ENCODE measurements at places on chromosomes 7 and 10.

DNA sequence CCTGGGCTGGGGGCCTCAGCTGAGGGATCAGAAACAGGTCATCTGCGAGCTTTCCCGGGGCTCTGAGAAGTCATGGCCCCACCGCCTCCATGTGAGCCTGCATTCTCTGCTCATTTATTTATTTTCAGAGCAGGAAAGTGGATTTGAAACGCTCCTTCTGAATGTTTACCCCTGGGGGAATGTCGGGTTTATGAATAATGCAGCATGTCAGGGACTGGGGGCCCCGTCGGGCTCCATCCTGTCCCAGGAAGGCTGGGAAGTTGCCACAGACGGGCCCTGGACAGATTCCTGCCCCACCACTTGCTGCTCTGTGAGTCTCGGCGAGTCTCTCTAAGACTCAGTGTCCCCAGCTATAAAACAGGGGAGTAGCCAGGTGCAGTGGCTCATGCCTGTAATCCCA, 11.9 kb upstream of the GTF2IRD1 start:
- no peak for DNase-seq

- DNase-seq, result peak; percentile 69
Observed at GRCh38 chr7:4753598-4754432, 21.6 kb upstream of the AP5Z1 start.

- no peak for DNase-seq
Observed at GRCh38 chr7:134395604-134396003, 63.3 kb downstream of the AKR1B1 start.

- DNase-seq, result no peak
Observed at GRCh38 chr7:84248267-84248666, 53.7 kb upstream of the SEMA3A start.

- peak; percentile 23 for DNase-seq
Observed at GRCh38 chr10:6409971-6410643, 170.0 kb downstream of the PRKCQ start.

- no peak for DNase-seq
Observed at GRCh38 chr10:105128111-105128510, 487.0 kb downstream of the SORCS3 start.

DNA sequence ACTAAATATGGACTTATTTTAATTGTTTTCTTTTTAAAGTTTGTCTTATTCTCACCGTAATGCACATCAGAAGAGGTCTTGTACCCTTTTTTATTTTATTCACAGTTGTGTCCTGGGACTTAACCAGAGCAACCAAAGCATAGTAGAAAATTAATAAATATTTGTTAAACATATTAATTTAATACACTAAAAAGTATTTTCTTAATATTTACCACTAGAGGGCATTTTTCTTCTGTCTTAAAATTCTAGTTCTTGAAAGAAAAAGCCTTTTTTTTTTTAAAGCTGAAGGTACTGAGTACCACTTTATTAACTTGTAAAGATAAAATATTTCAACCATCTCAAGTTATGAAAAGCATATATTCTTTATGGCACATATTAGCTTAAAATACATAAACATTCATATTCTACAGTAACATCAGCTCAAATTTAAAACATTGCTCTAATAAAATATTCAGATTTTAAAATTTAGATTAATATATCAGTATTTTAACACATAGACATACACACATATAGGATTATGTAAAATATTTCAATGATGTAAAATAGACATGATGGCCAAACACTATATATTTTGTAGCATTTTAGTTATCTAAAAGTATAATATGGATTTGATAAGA, 260.4 kb downstream of the SEMA3A start:
- no peak for DNase-seq

GRCh38 chr10:56317603-56318002, 43.5 kb downstream of the ZWINT start:
- no peak for DNase-seq

DNA sequence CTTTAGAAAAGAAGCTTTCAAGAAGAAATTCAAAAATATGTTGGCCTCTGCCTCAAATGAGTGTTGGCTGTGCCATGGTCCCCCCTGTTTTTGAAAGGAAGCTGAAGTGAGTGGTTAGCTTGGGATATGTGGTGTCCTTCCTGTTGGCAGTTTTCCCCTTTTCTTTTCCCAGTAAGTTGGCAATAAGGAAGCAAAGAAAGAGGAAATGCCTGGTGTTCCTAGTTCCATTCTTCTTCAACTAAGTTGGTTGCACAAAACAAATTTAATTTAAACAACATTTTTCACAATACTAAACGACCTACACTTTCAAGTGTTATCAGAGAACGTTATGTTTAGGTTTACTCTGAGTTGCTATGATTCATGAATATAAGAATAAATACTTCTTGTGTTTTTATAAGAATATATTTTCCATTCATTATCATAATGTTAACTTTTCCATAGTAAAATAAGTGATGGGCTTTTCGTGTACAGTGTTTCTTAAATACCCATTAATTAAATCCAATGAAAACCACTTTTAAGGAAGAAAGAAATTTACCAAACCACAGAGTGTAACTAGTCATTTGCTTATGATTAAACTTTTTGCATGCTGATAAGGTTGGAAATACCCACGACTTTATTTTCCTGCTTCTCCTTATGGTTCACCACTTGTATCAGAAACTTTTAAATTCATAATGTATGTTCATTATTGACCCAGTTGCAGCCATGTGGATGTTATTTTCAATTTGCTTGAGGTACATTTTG, 7.7 kb downstream of the HDAC9 start:
- DNase-seq, result no peak

- no peak for DNase-seq
Observed at GRCh38 chr10:45063591-45064231, 63.0 kb downstream of the ZNF22 start.

- no peak for DNase-seq
Observed at GRCh38 chr7:157312941-157313340, 23.9 kb upstream of the DNAJB6 start.

GRCh38 chr10:818526-819220, 112.8 kb downstream of the LARP4B start:
- no peak for DNase-seq

DNA sequence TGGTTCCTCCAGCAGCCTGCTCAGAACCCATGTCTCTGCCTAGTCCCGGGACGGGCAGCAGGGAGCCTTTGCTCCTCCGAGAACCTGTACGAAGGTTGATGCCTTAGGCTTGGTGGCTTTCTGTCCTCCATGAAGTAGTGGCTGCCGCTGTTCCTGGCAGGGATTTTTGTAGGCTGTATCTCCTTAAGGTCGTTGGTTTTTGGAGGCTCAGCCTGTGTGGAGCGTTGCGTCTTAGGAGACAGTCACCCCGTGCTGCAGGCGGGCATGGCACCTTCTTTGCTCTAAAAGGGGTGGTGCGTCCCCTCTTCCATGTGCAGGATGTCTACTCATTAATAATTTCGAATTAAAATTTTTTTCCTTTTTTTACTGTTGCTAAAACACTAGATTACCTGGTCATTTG, 92.5 kb downstream of the TRRAP start:
- DNase-seq, result no peak

- no peak for DNase-seq
Observed at GRCh38 chr10:131532745-131533341, 221.3 kb upstream of the TCERG1L start.

DNA sequence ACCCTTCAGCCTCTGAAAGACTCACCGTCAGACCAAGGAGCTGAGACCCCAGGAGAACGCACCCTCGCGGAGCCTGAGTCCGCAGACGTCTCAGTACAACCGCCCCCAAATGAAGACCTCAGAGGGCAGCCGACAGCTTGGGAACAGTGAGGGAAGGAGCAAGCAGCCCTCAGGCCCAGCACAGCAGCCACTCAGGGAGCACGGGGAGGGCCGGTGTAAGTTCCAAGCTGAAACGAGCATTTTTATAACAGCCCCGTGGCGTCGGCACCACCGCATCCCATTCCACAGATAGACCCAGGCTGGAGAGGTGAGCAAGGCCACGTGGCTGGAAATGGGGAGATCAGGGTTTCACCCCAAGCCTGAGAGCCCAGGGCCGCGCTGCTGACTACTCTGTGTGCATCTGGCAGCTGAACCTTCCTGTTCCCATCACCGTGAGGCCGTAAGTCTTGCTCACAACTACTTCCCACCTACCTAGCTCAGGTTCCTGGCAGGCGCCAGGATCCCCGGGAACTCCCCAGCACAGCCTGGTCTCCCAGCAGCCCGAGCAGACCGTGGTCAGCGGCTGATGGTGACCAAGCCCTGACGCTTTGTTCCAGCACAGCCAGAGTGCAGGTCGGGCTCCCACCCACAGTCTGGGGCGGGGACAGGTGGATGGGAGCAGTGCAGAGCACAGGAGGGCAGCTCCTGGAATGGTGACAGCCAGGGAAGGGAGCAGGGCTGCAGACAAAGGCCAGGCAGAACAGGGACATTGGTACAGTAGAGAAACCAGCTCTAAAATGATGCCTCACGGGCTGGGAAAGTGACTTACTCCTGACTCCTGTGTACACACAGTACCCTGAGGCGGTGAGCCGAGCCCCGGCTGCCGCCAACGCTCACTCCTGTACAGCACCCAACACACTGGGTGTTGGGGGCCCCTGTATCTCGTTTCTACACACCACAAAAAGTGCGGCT, 6.1 kb upstream of the NOM1 start:
- DNase-seq, result no peak

- no peak for DNase-seq
Observed at GRCh38 chr7:130884437-130885417, 150.7 kb upstream of the KLF14 start.

DNA sequence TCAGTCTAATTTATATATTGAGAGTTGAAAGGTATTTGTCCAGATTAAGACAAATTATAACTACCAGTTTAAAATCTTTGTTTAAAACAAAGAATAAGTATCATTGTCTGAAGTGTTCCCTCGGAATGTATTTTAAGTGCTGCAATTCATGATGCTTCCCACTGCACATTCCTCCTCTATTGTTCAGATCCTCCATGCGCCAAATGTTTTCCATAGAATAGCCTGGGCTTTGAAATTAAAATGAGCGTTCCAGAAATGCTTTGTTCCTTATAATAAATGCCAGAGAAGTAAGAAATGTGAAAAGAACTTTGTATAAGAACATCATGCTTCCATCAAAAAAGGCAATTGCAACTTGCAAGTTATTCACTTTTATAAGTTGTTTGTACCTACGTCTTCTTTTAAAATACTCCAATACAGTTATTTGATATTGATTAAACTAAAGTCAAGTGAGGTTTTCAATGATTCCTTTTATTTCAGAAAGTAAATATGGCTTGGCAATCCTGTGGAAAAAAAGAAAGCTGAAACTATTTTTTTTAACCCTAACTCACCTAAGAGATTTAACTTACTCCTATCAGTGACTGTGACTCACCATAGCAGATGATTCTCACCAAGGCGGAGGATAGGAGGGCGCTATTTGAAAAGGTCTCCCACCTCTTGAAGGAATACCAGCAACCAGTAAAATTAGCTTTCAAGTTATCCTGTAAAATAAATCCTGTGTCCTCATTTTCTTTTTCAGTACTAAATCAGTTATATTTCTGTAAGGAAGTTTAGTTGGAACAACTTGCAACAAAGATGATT, 85.8 kb downstream of the CTNNA3 start:
- no peak for DNase-seq

DNA sequence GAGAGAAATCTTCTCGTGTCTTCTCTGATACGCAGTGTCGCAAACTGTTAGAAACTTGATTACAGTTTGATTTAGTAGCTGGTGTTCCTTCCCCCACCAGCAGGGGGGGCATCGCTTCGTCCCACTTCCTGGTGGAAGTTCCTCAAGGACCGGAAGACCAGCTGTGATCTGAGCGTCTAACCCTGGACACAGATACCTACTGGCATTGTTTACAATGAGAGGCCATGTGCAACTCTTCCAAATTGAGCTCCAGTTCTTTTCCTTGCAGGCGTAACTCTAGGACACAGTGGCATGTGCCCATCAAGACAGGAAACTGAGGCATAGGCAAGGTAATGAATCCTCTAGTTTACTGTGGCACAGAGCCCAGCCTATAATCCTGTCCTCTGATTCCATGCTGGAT, 219.0 kb downstream of the CCDC3 start:
- no peak for DNase-seq

- DNase-seq, result no peak
Observed at GRCh38 chr10:132162021-132162531, 24.7 kb upstream of the DPYSL4 start.

GRCh38 chr7:92695308-92696261, 105.4 kb upstream of the FAM133B start:
- no peak for DNase-seq

- no peak for DNase-seq
Observed at GRCh38 chr7:120949393-120949911, 1.1 kb upstream of the ING3 start.

DNA sequence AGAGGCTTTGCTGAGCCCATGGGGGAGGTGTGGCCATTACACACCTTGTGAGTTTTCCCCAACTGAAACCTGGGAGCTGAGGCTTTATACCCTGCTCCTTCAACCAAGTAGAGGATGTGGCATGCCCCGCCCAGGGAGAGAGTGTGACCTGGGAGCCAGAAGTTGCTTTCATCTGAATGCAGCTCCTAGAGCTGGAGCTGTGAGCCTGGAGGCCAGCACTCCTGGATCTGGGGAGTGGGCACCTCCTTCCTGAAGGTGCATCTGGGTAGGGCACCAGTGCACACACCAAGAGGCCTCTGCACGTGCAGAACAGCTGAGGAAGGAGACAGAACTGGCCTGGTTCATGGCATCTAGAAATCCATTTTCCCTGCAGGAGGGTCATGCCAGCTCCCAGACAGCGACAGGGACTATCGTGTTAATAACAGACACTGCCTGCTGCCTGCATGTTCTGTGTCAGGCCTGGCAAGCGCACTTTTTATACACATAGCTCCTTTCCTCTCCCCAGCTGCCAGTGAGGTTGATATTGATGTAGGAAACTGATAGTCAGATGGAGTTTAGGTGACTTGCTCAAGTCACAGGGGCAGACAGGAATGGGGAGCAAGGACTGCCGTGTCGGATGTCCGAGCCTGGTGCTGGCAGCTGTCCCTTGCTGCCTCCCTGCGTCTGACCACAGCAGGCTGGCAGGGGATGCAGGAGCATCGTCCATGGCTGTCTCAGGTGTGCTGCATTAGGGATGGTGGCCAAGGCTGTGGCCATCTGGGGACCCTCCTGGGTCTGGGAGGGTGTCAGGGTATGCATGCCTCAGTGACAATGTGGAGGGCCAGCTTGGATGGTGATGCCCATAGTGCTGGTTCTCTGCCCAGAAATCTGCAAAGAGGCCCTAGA, 189.9 kb upstream of the CXCL12 start:
- no peak for DNase-seq

- DNase-seq, result peak; percentile 96
Observed at GRCh38 chr7:7640221-7641128, at the start of gene UMAD1. Gene UMAD1 (plus strand): TSS chr7:7640752. CDS start chr7:7673372, 32,620 bp downstream.

Measured in T-helper 1 cell (primary cell).